IPS-NIHi11 (cell line): ENCODE measurements at places on chromosomes 16 and 17.

- DNase-seq = no peak
Measured at GRCh38 chr17:59299400-59300092, 31.9 kb upstream of the YPEL2 start.

GRCh38 chr17:27455914-27456680 is at the start of gene KSR1:
Gene KSR1 (plus strand): TSS chr17:27456448. CDS start chr17:27456644, 196 bp downstream.
- peak; percentile 95 for DNase-seq

- DNase-seq = no peak
Measured at GRCh38 chr17:76125391-76125675, 15.7 kb downstream of the FOXJ1 start.

DNA sequence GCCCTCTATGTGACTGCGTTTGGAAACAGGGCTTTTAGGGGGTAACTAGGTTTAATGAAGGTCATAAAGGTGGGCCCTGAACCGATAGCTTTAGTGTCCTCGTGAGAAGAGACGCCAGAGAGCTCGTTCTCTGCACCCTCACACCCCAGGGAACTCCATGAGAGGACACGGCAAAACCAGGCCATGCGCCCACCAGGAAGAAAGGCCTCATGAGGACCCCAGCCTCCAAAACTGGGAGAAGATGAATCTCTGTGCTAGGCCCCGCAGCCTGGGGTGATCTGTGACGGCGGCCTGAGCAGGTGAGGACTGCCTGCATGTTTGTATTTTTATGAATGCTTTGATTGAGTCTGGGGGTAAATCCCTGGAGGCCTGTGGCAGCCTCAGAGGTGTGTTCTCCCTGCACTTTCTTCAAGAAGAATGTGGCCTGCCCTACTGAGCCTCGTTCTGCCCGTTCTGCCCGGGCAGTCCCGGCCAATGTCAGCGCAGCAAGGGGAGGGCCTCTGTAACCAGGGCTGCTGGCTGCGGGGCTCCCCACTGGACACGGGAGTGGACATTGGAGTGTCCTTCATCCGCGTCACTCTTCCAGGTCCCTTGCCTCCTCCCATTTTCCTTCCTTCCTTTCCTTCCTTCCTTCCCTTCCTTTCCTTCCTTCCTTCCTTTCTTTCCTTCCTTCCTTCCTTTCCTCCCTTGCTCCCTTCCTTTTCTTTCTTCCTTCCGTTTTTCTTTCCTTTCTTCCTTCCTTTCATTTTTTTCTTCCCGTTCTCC is 6.8 kb upstream of the RNF213 start:
- DNase-seq = no peak

DNA sequence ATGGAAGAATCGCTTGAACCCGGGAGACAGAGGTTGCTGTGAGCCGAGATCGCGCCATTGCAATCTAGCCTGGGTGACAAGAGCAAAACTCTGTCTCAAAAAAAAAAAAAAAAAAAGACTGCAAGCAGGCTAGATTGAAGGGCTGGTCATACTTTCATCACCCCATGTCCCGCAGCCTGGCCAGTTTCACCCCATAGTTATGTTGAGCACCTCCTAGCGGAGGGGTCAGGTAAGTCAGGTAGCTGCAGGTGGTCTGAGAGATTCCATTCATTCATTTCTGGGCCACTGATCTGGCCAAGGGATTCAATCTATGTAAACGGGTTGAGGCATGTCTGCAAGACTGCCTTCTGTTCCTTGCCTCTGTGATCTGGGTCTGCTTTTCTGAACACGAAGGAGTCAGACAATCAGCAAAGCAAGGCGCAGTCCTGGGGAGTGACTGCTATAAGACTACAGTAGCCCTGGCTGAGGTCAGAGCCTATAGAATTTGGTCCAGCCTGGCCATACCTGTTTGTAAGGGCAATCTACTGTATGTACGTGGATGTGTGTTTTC is 23.6 kb upstream of the BPTF start:
- DNase-seq = peak; percentile 34
